A549 treated with RU486 at 1 μM for 4 hours (cell line): ENCODE measurements at places on chromosomes 12 and 14. TPM values are rescaled to one million over a fixed set of nuclear protein-coding genes. Genes with fewer than 3 reads are reported as not detected.

The RASAL1 gene
- total RNA-seq: 0.27 to 0.55 TPM (median 0.29 TPM) in 5 replicates

The BATF gene
- 0.22 TPM in 1 of 5 replicates, not detected in the others for total RNA-seq

The C12orf54 gene
- total RNA-seq: not detected in 5 replicates

The CELA1 gene
- not detected in 5 replicates for total RNA-seq

The CFAP54 gene
- total RNA-seq: 0.91 to 1.4 TPM (median 1.1 TPM) in 5 replicates

The HSPB8 gene
- total RNA-seq: 13.0 to 20.4 TPM (median 16.5 TPM) in 5 replicates

The METTL17 gene
- 70.7 to 74.7 TPM (median 73.0 TPM) in 5 replicates for total RNA-seq

The NXPH4 gene
- total RNA-seq: 3.9 to 6.8 TPM (median 5.6 TPM) in 5 replicates

The GARIN6 gene
- not detected in 5 replicates for total RNA-seq
